ENCODE measurements at places on chromosomes 3 and 15. TPM values are rescaled to one million over a fixed set of nuclear protein-coding genes. Genes with fewer than 3 reads are reported as not detected.
A peak's percentile ranks its signal among the peaks of the same experiment; 100 is the strongest.

DNA sequence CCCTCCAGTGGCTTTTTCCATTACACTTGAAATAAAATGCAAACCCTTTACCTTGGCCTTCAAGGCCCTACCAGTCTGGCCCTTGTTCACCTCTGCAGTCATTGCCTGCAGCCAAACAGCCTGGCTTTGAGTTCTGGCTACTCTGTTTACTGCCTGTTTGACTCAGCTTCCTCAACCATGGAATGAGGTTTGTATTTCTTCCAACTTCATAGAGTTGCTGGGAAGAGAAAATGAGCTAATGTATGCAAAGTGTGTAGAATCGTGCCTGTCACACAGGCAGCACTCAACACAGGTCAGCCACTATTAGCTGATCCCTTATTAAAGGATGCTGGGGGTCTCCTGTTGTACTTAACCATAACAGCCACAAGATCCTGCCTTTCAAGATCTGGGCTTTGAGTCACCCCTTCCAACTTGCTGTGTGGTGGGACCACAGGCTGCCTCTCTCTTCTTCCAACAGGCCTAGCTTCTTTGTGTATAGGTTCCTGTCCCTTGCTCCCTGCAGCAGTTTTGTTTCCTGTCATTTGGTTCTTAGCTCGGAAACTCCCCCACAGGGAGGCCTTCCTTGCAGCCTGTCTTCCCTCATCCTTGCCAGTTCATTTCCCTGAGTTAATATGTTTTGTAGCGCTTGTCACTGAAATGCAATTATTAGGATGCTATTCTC lies 6.4 kb downstream of the MED12L start:
- no peaks in the 10 kb centered on the region for H3K36me3 ChIP-seq
- peaks cover 2% of the 10 kb centered on the region for H3K4me1 ChIP-seq
- peak; percentile 38 for DNase-seq
- no peak overlapping the region for H3K4me3 ChIP-seq
- no peak overlapping the region for H3K27ac ChIP-seq

- peaks cover 13% of the 10 kb centered on the region for H3K4me1 ChIP-seq
- H3K4me3 ChIP-seq = no peak overlapping the region
- H3K27me3 ChIP-seq = no peaks in the 10 kb centered on the region
- peaks cover 38% of the 10 kb centered on the region for H3K36me3 ChIP-seq
- peak overlapping the region; percentile 65 for H3K27ac ChIP-seq
- peak; percentile 94 for DNase-seq
These were observed 60.3 kb downstream of the MAP6D1 start for GRCh38 chr3:183764847-183765731.

DNA sequence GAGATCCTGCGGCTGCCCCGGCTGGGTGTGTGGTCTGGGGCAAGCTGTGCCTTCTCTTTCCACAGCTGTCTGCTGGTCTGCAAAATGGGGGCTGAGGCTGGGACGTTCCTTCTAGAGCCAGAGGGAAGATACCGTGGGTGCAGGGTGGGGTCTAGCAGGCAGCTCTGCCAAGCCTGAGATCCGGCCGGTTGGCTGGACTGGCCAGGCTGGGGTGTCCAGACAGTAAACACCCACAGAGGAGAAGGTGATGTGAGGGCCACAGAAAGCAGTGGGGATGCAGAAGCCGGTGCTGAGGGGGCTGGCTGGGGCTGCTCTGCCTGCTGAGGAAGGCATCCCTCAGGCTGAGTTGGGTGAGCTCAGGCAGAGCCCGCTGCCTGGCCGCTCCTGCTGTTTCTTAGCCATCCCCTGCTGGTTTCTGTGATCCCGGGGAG lies 46.1 kb downstream of the FBLN2 start:
- no peak for DNase-seq
- no peak overlapping the region for H3K4me3 ChIP-seq
- H3K27me3 ChIP-seq = no peaks in the 10 kb centered on the region
- no peak overlapping the region for H3K27ac ChIP-seq
- no peaks in the 10 kb centered on the region for H3K36me3 ChIP-seq

- no peak for DNase-seq
- H3K27ac ChIP-seq = no peak overlapping the region
- H3K4me1 ChIP-seq = no peaks in the 10 kb centered on the region
- no peaks in the 10 kb centered on the region for H3K27me3 ChIP-seq
- H3K4me3 ChIP-seq = no peak overlapping the region
- H3K36me3 ChIP-seq = no peaks in the 10 kb centered on the region
These were observed 102.1 kb upstream of the PEX5L start for GRCh38 chr3:180138871-180139270.

Gene DPPA2
- 0.48 TPM for total RNA-seq
